ELR (cell line): ENCODE measurements at places on chromosomes 11 and 22.

DNA sequence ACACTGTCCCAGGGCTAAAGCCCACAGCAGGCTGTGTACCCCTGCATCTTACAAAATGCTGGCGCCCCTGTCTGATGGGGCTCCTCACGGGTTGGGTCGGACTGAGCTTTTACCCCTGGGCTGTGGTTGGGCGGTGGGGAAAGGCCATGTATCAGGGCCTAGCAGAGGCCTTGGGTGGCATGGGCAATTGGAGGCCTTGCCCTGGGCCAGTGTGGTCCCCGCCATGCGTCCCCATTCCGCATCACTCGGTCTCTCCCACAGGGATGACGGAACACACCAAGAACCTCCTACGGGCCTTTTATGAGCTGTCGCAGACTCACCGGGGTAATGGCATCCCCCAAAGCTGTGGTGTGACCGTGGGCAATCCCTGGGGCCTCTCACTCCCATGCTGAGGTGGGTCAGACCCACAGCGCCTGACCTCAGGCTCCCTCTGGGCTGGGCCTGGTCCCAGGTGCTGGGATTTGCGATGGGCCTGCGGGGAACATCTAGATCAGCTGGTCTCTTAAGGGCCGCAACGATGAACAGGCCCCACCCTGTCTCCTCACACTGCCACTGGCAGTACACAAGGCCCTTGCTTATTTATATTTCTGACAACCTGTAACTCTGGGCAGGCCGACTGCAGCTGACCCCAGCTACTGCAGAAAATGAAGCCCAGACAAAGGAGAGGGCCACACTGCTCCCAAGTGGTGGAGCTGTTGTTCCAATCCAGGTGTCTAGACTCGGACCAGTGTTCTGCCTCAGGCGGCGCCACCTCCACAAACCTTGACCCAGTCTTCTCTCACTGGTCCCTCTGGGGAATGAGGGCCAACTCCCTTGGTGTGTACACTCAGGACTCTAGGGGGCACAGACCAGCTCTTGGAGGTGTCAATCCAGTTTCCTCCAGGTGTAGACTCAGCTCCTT is 12.3 kb downstream of the SLC16A8 start:
- DNase-seq, result no peak

GRCh38 chr22:26898946-26899605 is 241.7 kb downstream of the MIAT start:
- DNase-seq, result no peak

- DNase-seq, result no peak
Measured at GRCh38 chr22:32994898-32995297, 63.3 kb downstream of the SYN3 start.

DNA sequence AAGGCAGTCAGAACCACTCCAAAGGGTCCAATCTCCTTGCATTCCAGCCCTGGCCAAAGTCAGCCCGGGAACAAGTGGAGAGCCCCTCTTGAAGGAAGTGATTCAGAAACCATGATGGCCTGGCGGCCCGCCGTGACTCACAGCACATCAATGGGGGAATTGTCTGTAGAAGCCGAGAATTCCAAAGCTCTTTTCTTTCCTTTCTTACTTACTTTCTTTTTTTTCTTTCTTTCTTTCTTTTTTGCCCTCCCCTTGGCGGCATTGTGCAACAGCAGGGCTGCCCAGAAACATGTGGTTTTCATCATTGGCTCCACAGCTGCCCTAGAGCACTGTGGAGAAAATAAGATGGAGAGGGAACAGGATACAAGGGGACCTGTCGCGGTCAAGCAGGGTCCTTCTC is 140.2 kb upstream of the TIMP3 start:
- DNase-seq, result peak; percentile 96

GRCh38 chr11:82999232-82999631 is 72.5 kb downstream of the RAB30 start:
- no peak for DNase-seq

DNA sequence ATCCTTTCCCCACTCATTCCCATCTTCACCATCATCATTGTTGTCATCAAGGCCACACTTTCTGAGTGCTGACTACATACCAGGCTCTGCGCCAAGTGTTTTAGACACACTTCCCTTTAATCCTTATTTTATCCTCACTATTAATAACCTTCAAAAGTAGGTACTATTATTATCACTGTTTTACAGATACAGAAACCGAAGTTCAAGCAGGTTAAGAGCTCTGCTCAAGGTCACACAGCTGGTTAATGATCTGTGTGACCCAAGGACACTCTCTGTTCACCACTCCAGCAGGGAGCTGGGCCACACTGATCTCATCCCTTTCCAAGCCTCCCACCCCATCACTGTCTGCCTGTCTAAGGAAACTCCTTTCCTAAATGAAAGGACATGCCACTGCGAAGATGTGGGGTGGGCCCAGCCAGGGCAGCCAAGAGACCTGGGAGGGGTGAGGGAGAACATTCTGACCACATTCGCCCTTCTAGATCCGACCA is 17.2 kb upstream of the TSKU start:
- DNase-seq, result no peak

DNA sequence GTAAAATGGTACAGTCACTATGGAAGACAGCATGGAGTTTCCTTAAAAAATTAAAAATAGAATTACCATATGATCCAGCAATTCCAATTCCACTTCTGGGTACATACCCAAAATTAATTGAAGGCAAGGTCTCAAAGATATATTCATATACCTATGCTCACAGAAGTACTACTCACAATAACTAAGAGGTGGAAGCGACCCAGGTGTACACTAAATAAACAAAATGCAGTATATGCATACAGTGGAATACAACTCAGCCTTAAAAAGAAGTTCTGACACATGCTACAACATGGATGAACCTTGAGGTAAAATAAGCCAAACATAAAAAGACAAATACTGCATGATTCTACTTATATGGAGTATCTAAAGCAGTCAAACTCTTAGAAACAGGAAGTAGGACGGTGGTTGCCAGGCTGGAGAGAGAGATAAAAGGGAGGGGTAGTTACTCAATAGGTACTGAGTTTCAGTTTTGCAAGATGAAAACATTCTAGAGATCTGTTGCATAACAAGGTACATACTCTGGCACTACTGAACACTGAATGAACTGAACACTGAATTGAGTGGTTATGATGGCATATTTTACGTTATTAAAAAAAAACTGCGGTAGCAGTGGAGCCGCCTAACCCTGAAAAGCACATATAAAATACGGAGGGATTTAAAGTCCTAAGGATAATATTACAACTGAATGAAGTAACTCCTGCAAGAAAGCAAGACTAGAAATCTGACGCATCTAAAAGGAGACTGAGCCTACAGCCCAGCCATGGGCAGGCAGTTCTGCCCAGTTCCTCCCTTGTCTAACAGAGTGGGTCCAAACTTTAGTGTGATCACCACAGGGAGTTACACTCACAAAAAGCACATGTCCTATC is 12.8 kb downstream of the DGCR2 start:
- peak; percentile 36 for DNase-seq

- no peak for DNase-seq
Measured at GRCh38 chr11:44797886-44798606, 71.3 kb downstream of the TSPAN18 start.

DNA sequence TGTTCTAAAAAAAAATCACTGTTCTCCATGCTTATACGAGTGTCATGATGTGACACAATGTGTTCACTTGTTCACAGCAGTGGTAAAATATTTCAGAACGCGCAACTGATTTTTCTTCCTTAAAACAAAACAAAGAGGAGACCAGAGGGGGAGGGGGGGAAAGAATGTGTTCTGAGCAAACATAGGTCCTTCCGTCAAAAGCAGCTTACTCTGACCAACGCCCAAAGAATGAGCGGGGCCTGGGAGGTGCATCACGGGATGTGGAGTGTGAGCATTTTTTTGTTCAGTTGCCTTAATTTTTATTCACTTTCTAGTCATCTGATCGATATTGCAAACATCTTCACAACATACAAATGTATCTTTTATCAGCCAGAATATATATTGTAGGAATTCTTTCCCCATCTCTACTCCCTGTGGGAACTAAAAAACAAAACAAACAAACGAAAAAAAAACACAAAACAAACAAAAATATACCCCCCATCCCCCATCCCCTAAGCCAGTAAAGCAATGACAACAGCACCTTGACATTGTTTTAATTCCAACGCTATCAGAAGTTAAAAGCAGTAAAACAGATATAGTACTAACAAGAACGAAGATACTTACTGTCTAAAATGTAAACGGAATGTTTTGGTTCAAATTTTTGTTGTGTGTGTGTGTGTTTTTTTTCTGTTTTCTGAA is 43.3 kb downstream of the BDNF start:
- no peak for DNase-seq

- DNase-seq, result no peak
Measured at GRCh38 chr11:113162592-113162962, 151.8 kb upstream of the TTC12 start.

DNA sequence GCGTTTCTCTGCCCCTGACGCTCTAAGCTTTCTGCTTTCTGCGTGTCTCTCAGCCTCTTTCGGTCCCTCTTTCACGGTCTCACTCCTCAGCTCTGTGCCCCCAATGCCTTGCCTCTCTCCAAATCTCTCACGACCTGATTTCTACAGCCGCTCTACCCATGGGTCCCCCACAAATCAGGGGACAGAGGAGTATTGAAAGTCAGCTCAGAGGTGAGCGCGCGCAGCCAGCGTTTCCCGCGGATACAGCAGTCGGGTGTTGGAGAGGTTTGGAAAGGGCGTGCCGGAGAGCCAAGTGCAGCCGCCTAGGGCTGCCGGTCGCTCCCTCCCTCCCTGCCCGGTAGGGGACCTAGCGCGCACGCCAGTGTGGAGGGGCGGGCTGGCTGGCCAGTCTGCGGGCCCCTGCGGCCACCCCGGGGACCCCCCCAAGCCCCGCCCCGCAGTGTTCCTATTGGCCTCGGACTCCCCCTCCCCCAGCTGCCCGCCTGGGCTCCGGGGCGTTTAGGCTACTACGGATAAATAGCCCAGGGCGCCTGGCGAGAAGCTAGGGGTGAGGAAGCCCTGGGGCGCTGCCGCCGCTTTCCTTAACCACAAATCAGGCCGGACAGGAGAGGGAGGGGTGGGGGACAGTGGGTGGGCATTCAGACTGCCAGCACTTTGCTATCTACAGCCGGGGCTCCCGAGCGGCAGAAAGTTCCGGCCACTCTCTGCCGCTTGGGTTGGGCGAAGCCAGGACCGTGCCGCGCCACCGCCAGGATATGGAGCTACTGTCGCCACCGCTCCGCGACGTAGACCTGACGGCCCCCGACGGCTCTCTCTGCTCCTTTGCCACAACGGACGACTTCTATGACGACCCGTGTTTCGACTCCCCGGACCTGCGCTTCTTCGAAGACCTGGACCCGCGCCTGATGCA is at the start of gene MYOD1:
TSS of gene MYOD1 (plus strand) at position 544 of the 910 bp plus-strand sequence. CDS start at position 756, 212 bp downstream.
- DNase-seq, result peak; percentile 35

GRCh38 chr11:62545437-62546243 is 966 bp downstream of the AHNAK start:
- DNase-seq, result peak; percentile 94

GRCh38 chr22:41683052-41683451 is 5.6 kb downstream of the SNU13 start:
- DNase-seq, result no peak
